ENCODE measurements at places on chromosomes 3 and 15.

DNA sequence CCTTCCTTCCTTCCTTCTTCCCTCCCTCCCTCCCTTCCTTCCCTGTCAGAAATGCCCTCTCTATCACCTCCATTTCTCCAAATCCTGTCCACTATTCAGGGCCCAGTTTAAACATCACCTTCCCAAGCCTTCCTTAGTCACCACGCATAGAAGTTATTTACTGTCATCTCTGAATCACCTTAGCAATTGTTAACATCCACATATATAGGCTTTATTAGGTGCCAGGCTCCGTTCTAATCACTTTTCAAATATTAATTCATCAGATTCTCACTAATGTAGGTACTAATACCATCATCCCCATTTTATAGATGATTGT lies 1.1 kb upstream of the MAGEF1 start:
- DNase-seq: no peak

- no peak for DNase-seq
These were observed 221.3 kb downstream of the SUCLG2 start for GRCh38 chr3:67433109-67433508.

DNA sequence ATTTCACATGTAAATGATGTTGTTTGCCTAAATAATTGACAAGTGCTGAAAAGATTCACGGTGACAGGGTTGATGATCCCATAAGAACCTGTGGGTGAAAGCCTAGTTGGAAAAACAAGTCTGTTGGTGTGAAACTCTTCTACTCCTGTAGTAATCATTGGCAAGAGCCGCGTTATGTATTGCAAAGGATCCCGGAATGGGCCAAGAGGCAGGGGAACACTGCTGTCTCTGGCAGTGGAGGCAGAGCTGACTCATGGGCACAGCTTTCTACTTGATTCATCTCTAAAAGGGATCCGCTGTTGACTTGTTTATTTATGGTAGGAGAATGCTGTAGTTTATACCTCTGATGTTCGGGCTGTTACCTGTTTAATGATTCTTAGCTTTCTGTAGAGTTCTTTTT lies 63.1 kb downstream of the MAP6D1 start:
- no peak for DNase-seq

DNA sequence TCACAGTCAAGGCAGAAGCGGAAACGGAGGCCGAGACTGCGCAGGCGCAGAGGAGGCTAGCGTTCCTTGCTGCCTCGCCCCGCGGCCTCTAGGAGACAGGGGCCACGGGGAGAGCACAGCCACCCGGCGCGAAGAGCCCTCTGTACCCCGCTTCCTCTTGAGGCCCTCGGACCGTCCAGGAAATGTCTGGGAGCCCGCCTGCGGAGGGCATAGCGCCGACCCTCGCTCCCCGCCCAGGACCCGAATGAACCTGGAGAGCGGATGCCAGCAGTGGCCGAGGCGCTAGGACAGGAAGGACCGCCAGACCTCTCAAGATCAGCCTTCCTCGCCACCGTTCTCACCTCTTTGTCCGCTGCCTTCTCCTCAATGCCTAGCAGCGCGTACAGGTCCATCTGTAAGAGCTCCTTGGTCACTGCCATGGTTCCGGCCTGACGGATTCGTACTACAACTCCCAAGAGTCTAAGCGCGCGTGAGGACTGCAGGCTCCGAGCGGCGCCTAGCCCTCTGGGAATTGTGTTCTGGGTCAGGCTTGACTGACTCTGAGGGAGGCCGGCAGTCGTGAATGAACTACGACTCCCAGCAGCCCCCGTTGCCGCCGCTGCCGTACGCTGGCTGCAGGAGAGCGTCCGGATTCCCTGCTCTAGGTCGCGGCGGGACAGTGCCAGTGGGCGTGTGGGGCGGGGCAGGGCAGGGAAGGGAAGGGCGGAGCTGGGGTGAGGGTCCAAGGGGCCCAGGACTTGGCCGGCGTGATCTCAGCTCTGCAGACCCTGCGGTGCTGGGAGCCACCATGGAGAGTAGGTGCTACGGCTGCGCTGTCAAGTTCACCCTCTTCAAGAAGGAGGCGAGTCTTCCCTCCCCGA lies at the start of the genes DNAJC17 and ZFYVE19:
Gene DNAJC17 (minus strand): TSS at position 446 of the 860 bp plus-strand sequence. CDS start 27 bp downstream, at position 419.
Gene ZFYVE19 (plus strand): TSS at position 62 of the 860 bp plus-strand sequence. CDS start 501 bp downstream, at position 563.
- DNase-seq: peak; percentile 86

- no peak for DNase-seq
These were observed 32.4 kb upstream of the SLC6A6 start for GRCh38 chr3:14369675-14370669.

- DNase-seq: no peak
These were observed 11.6 kb downstream of the IGF2BP2 start for GRCh38 chr3:185813205-185813604.

DNA sequence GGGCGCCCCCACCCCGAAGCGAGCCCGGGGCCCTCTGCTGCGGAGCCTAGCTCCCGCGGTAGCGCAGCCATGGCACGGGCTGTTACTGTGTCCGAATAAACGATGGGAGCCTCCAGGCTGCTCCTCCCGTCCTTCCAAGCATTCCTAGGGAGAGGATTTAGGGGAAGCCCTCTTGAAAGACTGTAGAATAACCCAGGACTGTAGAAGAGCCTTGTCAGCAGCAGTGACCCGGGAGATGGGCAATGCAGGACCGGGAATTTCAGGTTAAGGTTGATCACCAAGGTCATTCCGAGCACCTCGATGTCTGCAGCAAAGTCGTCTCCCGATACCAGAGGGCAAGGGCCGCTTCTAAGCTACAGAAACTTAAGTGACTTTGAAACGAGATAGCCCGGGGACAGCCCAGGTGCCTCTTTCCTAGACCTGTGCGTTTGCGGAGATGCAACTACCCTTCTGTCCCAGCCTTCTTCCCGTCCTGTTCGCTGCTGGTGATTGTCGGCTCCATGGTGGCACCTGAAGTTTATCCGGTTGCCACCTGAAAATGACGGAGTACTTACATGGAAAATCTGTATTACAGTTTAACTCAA lies 753 bp upstream of the MYO5A start:
- no peak for DNase-seq

- no peak for DNase-seq
These were observed 6.2 kb downstream of the HMG20A start for GRCh38 chr15:77426871-77427270.

DNA sequence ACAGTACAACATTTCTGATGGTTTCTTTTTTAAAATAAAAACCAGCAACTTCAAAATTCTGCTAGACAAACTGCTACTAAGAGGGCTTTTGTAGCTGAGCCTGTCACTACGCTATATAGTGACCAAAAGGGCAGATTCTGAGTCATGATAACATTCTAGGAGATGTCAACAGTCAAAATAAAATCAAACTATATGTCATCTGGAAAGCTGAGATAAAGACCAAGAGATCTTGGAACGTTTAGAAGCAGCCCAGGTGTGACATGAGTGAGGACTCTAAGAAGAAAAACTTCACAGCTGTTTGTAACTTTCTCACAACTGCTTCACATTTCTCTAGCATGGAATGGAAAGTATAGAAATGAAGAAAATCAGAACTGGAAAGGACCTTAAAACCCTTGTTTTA lies 84.6 kb downstream of the FILIP1L start:
- no peak for DNase-seq

GRCh38 chr15:28252831-28253230 lies 69.1 kb downstream of the HERC2 start:
- DNase-seq: no peak

GRCh38 chr3:194900854-194901522 lies 215.3 kb downstream of the FAM43A start:
- DNase-seq: no peak

GRCh38 chr3:53768478-53769459 lies 77.5 kb downstream of the CHDH start:
- no peak for DNase-seq

DNA sequence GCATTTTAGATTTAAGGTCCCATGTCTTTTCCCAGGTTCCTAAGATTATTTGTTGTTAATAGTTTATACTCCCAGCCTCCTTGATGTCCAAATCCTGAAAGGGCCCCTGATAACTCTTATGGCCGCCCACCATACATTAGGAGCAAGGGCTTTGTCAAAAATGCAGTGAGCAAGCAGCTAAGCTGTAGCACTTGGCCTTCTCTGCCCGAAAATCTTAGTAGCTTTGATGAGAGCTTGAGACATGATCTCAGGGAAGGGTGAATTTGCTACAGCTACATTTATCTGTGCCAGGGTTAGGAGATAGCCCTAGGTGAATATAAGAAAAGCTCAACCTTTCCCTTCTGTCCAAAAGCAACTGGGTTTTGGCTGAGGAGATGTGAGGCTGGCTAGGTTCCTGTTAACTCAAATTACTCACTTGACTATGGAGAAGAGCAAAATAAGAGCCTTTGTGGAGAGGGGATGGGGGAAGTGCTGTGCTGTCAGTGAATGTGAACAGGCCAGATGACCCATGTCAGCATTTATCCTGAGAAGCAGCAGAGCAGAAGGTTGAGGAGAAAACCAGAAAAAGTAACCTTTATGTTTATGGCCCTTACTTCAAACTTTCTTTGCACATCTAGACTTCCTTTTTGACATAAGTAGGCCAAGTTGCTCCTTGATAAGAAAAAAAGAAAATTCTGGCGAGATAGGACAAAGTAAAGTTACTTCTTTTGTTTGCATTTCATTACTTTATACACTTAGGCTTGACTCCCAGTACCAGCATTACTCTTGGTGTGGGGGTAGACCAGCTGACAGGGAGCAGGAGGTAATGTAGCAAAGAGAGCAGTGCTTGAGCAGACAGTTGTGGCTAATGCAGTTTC lies 21.1 kb downstream of the MAPK6 start:
- DNase-seq: no peak

DNA sequence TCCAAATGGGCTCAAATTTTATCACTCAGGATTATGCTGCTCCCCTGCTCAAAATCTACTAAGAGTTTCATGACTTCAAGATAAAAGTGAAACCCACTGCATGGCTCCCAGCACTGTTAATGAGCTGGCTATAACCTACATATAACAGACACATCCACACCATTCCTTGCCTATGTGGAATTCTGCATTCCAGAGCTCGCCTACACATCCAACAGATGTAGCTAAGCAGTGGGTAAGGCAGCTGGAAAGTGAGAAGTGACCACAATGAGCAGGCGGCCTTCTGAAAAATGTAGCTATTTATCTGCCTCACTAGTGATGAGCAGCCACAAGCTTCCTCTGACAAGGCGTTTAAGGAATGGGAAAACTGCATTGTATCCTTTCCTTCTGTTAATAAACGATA lies 92.0 kb upstream of the TRIM42 start:
- no peak for DNase-seq

- no peak for DNase-seq
These were observed 74.0 kb downstream of the UBE2E2 start for GRCh38 chr3:23276913-23277658.

DNA sequence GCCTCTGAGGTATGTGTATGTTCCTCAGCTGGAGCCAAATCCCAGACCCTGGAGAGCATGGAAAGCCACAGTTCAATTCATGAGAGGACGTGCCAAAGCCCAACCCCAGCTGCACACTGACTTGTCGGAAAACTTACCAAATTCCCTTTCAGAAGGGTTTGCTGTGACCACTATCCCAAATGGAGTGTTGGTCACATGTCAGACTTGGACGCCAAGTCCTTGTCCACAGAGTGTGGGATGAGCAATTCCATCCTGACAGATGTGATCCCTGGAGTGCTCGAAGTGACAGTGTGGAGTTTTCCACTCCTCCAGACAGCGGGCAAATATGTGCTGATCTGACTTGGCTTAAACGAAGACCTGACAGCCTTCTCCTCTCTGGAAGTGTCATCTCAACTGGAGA lies 71.2 kb downstream of the RORA start:
- no peak for DNase-seq

DNA sequence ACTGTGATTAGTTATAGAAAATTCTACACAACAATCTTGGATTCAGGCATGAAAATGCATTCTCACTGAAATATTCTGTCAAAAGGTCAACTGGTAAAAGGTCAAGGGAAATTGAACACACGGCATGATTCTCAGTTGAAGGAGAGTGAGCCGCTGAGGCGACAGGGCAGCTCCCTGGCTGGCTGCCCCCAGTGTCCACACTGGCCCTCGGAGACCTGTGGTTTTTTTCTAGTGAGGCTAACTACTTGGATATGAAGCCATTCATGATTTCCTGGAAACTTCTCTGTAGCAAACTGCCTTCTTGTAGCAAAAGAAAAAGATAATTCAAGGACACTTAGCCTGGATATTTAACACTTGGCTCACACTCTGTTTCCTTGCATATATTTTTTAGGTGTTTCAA lies 37.2 kb downstream of the AADACL2 start:
- DNase-seq: no peak

- no peak for DNase-seq
These were observed 115.1 kb downstream of the LIPC start for GRCh38 chr15:58546635-58547627.

DNA sequence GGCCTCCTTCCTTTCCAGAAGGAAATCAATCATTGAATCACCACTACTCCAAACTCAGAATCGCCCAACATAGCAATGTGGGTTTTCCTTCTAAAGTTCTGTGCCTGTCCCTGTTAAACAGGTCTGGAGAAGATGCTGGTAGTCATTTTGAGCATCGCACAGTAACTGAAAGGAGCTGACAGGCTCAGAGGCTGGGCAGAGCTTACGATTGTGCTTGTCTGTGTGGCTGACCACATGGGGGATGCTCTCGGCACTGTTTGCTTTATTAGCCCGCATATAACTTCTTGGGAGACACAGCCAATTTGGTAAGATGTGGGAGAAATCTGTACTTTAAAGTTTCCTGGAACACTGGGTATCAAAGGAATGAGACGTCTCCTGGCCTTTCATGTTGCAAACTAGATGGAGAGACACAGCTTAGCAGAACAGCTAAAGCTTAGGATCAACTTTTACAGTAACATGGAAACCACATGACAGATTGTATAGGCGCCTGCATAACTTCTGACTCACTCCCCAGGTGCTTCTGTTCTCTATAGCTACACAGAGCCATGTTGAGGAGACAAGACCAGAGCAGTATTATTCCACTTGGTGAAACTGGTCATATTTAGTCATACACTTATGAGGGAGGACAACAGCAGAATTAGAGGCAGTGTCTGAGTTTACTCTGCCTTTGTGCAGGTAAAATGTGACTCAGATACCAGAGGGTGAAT lies 374.1 kb downstream of the RORA start:
- no peak for DNase-seq

GRCh38 chr3:184059424-184059823 lies 6.6 kb downstream of the HTR3C start:
- DNase-seq: no peak

DNA sequence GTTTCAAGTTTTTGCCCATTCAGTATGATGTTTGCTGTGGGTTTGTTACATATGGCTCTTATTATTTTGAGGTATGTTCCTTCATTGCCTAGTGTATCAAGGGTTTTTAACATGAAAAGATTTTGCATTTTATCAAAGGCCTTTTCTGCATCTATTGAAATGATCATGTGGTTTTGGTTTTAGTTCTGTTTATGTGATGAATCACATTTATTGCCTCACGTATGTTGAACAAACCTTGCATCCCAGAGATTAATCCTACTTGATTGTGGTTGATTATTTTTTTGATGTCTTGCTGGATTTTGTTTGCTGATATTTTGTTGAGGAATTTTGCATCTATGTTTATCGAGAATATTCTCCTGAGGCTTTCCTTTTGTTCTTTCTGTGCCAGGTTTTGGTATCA lies 39.4 kb downstream of the TMCO5A start:
- DNase-seq: no peak

- no peak for DNase-seq
These were observed 66.7 kb downstream of the TRANK1 start for GRCh38 chr3:36877930-36878685.

DNA sequence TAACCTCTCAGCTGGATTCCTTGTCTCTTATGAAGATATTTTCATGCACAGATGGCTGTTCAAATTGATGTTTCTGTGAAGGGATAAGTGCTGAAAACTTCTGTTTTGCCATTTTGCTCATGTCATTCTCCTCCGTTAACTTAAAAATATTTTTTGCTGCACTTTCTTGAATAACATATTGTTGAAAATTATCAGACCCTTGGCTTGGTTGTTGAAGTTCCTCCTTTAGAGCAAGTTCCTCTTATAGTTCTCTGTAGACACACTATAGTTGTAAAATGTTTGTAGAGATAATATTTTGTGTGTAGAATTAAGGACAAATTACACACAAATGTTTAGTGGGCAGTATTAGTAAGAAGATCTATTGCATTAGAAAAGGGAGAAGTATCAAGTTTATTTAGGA lies 300.4 kb downstream of the SV2B start:
- no peak for DNase-seq
